Activated T-helper 2 cell treated with anti-CD3 and anti-CD28 coated beads, Interferon-gamma antibody, Interleukin-2, Interleukin-4, amounts not matched to agents 10 μg/mL and 5 μg/mL and 100 μg/mL, durations not matched to agents 14 hours and 24 hours and 36 hours (primary cell): ENCODE measurements at places on chromosomes 5 and 9.

GRCh38 chr9:15243081-15243480 is 63.9 kb downstream of the TTC39B start:
- DNase-seq: no peak

DNA sequence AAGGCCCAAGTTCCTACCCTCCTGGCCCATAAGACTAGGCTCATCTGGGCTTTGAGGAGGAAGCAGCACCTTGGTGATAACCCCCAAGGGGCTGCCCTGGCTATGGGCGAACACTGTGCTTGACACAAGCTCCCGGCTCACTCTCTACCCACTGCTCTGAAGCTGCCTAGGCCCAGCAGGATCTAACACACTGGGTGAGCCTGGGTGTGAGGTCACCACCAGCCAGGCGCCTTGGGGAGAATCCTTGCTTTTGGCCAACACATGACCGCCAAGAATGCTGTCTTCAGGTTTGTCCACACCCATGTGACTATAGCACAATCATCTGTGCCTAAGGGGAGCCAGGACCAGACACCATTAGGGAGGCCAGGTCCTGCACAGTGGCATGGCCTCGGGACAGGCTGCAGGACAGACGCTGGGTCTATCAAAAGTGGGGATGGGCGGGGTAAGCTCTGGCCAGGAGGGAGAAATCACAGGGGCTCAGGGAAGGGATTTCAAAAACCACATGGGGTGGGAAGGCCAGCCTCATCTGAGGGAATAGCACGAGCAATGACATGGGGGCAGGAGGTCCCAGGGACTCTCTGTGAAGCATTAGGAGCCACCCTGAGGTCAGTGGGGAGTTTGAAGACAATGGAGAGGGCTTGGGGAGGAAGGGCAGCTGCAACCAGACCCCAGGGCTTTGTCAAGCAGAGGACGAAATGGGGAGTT is 29.6 kb downstream of the BICD2 start:
- DNase-seq: no peak

DNA sequence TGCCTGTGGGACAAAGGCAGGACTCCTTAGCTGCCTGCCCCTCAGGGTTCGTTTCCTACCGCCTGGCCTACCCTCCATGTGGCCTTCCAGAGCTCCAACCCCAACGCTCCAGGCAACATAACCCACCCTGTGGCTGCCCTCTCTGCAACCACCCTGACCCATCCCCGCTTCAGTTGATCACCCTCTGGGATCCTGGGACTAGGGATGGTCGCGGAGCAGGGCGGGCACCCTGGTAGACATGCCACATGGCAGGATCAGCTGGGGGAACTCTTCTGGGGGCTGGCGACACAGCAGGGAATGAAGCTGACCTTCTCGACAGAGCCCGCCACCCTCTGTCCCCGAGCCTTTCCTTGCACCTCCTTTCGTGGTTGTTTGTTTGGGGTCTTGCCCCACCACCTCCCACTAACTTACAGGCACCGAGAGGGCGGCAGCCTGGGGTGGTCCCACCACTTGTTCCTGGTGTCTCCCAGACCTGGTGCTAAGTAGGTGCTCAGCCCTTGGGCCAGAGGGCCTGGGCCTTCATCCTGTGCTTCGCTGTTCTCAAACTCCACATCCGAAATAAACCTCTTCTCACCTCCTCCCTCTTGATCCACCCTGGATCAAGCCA is 243.1 kb downstream of the PBX3 start:
- DNase-seq: no peak

DNA sequence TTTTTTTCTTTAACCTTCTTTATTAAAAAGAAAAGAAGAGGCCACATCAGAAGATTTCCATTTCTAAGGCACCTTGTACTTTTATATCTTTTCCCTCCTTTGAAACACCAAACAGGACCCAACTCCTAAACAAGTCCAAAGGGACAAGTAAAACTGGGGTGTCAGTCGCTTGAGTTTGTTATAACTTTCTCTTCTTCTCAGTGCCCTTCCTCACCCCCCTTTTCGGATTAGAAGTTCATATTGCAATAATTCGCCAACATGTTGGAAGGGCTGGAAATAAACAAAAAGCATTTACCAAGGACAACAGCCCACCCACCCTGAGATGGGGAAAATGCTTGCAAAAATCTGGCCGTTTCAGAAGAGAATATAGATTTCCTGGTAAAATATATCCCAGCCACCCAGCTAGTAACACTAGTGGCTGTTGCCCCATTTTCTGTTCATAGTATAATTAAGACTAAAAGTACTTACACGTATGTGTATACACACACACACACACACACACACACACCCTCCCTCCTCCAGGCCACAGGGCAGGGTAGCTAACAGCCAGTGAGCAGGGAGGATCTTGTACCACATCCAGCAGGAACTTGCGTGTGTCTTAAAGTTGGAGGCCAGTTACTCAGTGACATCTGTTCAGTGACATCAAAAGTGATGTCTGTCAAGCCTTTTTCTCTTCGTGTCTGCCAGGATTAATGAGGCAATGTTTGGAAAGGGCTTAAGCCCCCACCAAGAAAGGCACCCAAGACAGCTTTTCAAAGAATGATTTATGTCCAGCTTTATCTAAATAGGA is 149.1 kb upstream of the KLF4 start:
- no peak for DNase-seq

DNA sequence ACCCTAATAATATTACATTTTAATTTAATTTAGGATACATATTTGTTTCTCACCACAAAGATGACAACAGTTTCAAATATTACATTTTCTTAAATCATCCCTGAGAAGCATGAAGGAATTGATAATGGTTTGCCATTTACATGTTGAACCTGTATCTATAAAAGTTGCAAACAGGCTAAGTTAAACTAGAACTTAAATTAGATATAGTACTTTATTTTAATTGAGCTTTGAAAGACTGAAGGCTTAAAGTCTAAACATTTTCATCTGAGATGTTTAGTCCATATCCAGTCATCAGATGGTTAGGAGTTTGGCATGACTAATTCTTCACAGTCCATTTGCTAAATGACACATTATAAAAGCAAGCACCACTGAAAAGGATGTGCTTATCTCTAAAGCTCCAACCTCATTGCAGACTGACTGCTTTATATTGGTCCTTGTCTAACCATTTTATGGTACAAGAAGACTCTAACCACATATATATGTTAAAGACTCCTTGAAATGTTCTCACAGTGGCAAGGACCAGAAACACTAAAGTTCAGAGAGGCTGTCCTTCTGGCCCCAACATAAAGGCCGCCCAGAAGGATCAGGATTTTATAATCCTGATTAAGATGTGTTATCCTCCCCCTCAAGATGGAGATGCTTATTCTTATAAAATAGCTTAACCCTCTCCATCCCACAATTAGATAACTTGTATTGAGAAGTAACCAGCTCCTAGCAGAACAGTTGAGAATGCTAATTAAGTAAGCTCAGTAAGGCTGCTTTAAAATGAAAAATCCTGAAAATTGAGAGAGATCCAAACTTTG is 25.8 kb downstream of the WNT8A start:
- DNase-seq: no peak

GRCh38 chr5:126937771-126938170 is 92.6 kb downstream of the MARCHF3 start:
- no peak for DNase-seq

DNA sequence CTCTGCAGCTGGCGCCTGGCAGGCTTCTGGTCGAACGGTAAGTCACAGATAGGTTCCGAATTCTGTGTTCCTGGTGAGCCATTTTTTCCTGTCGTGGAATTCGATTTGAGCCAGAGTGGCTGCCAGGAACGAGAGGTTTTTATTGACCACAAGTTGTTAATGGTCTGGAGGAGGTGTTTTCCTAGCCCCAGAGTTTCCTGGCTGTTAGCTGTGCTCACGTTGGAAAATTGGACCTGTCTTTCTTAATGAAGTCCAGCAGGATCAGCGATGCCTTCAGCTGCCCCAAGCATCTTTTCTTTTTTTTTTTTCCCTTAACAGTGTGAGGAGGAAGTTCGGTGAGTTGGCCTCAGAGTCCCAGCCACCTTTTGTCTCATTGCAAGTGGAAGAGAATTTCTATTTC is 62.9 kb downstream of the COL5A1 start:
- no peak for DNase-seq

- DNase-seq: no peak
These were observed 561 bp downstream of the DAPK1 start for GRCh38 chr9:87498046-87498810.

DNA sequence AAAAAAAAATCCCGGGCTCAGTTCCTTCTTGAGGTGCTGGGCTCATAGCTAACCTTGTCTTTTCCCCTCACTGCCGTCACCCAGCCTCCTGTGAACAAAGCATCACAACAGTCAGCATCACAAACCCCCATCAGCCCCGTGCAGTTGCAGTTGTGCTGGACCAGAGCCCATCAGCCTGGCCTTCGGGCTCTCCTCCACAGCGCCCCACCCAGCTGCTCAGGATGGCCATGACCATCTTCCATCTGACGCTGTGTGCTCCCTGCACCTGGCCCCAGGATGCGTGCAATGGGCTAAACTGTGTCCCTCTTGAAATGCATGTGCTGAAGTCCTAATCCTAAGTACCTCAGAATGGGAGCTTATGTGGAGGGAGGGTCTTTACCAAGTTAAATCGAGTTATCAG is 48.1 kb downstream of the NSUN2 start:
- no peak for DNase-seq

GRCh38 chr9:37028420-37029031 is 5.5 kb downstream of the PAX5 start:
- DNase-seq: no peak

- DNase-seq: no peak
These were observed 301.4 kb upstream of the RFX3 start for GRCh38 chr9:3827175-3827574.
